ENCODE measurements at places on chromosomes 5 and 9.

GRCh38 chr9:16193066-16193465 lies 640.2 kb downstream of the CCDC171 start:
- no peak for DNase-seq

DNA sequence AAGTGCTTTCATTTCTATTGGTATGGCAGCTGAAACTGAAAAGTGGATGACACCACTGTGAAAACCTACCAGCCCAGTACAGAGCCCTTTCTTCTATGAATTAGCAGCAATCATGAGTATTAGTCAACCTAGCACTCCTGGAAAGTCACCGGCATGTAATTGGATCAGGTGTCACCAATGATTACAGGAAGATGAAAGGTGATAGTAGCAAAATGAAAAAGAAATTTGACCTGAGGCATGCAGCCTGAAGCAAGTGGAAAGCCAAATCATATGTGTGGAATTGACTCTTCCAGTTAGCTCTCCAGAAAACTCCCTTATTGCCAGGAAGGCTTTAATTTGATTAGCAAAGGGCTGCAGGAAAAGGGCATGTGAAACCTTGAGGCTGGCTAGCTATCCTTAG lies 81.2 kb upstream of the NAA35 start:
- peak; percentile 10 for DNase-seq

- DNase-seq, result no peak
Observed at GRCh38 chr9:127822108-127822507, 19.4 kb downstream of the FPGS start.

- no peak for DNase-seq
Observed at GRCh38 chr5:133316346-133317343, 264.8 kb downstream of the HSPA4 start.

- peak; percentile 71 for DNase-seq
Observed at GRCh38 chr5:10746711-10747110, 14.3 kb downstream of the DAP start.

GRCh38 chr9:8980496-8981013 lies 1181.0 kb upstream of the DMAC1 start:
- no peak for DNase-seq

DNA sequence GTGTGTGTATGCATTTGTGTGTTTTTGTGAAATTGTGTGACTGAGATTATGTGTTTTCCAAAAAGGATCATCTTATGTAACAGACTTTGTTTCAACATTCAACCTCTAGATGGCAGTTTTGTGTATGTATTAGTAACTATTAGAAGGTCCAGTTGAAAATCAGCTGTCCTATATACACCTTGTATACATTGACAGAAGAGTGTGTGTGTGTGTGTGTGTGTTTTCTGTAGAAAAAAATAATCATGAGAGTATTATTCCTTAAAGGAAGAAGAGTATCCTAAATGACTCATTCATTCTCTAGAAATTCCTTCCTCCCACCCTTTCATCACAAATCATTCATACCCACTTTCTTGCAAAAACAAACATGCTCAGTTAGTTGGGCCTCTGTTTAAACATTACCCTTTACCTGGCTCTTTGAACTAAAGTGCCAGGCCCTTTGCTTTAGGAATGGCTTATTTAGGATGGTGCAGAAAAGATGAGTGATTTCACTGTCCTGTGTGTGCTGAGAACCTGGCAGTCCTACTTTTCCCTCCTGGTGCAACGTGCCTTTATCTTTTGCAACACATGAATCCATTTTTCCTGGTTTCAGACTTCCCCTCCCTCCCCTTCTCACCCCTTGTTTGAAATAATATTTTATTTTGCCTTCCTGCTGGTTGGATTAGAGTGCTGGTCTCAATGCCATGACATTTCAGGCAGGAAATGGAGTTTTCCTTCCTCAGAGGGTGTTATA lies 152.2 kb downstream of the ARHGAP26 start:
- DNase-seq, result peak; percentile 88

DNA sequence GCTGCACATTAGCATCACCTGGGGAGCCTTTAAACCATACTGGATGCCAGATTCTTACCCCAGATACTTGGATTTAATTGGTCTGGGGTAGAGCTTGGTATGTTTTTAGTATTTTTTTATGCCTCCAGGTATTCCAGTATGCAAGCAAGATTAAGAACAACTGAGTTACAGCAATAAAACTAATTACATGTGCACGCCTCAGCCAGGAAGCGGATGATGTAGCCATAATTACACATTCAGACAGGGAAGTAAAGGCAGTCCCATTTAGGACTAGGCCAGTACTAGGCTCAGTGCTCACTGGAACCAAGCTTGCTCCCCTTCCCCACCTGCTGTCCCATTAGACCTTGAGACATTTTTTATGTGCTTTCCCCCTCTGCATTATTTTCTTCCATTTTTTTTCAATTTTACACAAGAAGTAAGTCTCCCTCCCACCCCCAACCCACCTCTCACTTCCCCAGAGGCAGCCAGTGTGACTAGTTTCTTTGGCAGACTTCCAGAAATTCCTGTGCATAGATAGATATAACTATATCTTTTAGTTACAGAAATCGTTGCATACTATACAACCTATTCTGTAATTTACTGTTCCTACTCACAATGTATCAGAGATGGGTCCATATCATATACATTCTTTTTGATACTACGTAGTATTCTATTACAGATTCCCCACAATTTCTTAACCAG lies 7.1 kb upstream of the GNAQ start:
- DNase-seq, result no peak

DNA sequence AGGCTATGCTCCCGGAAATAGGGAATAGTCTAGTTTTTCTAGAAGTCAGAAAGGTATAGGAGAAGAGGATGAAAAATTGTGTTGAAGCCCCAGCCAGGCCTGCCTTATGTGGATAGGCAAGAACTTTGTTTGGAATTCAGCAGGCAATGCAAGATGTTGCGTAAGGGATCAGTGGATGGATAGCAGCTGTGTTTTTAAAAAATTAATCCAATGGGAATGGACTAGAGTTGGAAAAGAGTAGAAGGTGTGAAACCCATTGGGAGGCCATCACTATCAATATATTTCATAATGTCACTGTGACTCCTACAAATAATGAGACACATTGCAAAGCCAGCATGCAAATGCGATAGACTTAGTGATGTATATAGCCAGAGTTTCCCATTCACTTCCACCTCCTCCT lies 281.9 kb downstream of the MARCHF11 start:
- no peak for DNase-seq

- peak; percentile 33 for DNase-seq
Observed at GRCh38 chr9:79946712-79947111, 374.9 kb downstream of the TLE4 start.

- peak; percentile 26 for DNase-seq
Observed at GRCh38 chr5:66830636-66831035, 234.4 kb downstream of the MAST4 start.

GRCh38 chr5:107253246-107253645 lies 417.5 kb downstream of the EFNA5 start:
- no peak for DNase-seq

- no peak for DNase-seq
Observed at GRCh38 chr5:138932171-138932810, 57.2 kb upstream of the LRRTM2 start.

GRCh38 chr5:58477760-58478376 lies 13.4 kb upstream of the GAPT start:
- no peak for DNase-seq

GRCh38 chr5:124104821-124105220 lies 592.8 kb downstream of the CSNK1G3 start:
- no peak for DNase-seq

GRCh38 chr9:98886691-98887229 lies 56.9 kb upstream of the COL15A1 start:
- peak; percentile 25 for DNase-seq

DNA sequence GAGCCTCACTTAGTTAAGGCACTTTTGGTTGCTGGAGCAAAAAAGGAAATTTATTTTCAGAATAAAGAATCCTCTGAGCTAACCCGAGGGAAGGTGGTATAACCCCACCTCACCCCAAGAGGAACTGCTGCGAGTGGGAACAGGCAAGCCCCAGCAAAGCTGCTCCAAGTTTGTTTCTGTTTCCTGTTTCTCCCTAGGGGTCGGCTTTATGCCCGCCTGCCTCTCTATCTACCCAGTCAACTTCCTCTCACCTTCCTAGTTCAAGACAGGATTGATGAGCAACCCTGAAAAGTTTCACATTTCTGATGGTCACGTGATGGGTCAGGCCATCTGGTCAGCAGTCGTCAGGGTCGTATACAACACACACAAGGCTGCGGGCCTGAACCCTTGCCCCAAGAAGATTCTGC lies 31.1 kb downstream of the TRIO start:
- no peak for DNase-seq

DNA sequence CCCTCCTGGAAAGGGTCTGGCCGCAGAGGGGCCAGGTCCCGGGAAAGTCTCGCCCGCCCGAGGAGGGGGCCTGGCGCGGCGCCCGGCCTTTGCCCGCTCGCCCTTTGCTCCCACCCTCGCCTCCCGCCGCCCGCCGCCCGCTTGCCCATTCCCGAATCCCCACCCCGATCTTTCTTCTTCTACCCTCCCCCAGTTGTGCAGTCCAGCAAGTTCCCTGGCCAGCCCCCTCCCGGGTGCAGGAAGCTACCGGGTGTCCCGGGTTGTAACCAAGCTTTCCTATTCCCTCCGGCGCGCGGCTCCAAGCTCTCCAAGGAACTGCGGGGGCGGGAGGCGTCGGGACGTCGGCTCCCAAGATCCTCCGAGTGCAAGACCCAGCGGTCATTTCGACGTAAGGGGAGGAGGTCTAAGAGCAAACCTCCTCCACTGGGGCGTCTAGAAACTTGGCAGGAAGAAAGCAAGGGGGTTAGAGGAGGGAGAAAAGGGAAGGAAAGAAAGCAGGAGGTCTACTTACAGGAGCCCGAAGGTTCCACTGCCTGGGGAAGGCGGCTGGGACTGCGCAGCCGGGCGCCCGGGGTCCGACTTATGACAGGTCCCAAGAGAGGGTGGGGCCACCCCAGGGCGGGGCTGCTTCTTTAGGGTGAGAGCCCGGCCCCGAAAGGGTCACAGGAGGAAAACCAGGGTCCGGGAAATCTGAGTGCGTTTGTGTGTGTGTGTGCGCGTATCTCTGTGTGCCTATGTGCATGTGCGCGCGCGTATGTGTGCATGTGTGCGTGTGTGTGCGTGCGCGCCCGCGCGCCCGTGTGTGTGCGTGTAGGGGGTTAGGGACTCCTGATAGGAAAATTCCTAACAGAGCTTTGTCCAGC lies at the start of gene PTGR1:
Gene PTGR1 (minus strand): TSS at position 556 of the 863 bp plus-strand sequence. CDS start 2,225 bp downstream, outside the sequence.
- DNase-seq, result peak; percentile 54

- no peak for DNase-seq
Observed at GRCh38 chr9:115680231-115680630, 473.4 kb upstream of the PAPPA start.

DNA sequence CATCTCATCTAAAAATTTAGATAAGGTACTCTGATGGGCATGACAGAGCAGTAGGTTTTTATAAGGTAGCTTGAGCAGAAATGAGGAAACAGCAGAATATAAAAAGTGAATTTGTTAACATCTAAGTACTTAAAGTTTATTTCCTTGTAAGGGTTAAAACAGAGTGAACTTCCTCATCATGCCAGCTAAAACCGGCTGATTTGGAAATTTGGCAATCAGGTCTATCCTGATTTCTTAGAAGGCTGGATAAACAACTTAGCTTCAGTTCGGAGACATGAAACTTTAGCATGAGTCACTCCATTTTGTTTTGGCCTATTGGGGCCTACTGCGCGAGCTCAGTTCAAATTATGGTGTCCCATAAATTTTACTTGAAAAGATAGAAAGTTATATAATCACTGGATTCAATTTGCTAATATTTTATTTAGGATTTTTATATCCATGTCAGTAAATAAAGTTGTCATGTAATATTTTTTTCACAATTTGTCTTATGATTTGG lies 241.6 kb upstream of the RORB start:
- DNase-seq, result no peak

DNA sequence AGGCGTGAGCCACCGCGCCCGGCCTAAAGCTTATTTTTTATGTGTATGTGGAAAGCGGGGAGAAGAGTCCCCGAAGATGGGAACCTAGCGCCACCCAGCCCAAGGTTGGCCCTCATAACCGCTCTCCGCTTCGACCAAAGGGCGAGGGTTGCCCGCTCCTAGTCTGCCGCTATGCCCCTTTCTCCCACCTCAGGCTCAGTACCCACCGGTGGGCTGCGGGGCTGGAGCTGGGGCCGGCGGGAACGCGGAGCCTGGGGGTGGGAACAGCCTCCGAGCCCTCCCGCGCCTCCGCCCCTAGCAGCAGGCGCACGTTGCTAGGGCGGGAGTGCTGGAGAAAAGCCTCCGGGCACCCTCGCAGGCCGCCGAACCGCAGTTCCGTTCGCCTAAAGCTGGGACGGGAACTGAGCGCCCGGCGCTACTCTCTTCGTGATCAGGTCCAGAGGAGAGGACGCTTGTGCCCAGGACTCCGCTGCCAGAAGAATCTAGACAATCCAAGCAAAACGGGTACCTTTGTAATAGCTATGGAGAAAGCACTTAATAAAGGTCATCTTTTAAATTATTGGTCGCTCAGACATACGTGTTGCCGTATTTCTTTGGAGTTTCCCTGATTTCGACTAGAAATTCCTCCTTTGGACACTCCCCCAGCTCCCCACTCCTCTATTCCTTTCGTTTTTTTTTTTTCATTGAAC lies at the start of gene WDR31:
Gene WDR31 (minus strand): TSS at position 265 of the 689 bp plus-strand sequence. CDS start 8,253 bp downstream, outside the sequence.
- peak; percentile 78 for DNase-seq

GRCh38 chr9:84340535-84340934 lies at the start of gene SLC28A3:
Gene SLC28A3 (minus strand): TSS chr9:84340758. CDS start chr9:84340633, 125 bp downstream.
- DNase-seq, result no peak

DNA sequence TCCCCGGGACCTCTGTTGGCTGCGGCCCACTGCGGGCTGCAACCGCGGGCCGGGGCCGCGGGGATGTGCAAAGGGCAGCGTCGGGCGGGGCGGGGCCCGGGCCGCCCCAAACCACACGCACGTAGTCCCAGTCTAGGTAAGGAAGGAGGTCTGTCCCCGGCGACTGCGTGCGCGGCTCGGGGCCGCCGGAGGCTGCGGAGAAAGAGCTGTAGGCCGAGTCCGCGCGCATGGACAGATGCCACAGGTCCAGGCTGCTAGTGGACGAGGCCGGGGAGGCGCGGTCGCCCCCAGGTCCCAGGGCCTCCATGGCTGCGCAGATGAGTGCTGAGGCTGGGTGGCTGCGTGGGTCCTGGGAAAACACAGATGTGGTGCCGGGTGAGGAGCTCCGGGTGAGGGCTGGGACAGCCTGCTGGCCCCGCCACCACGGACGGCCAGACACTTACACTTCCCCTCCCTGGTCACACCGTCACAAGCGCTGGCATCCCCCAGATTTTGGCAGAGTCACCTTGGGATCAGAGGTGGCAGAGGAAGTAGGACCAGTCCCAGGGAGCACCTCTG lies 4.5 kb downstream of the SHROOM1 start:
- DNase-seq, result no peak

Measured in pons (tissue), 1 donor.